Spinal cord (tissue), 10 donors: ENCODE measurements at places on chromosomes 11 and 22. TPM values are rescaled to one million over a fixed set of nuclear protein-coding genes. Genes with fewer than 3 reads are reported as not detected.

The P2RY6 gene
- polyA plus RNA-seq, result 1.4 TPM

The MIAT gene
- 93.7 TPM for polyA plus RNA-seq

The C22orf15 gene
- polyA plus RNA-seq, result 3.5 TPM

The OR51B2 gene
- not detected for polyA plus RNA-seq

The MS4A10 gene
- polyA plus RNA-seq, result not detected

The FIBIN gene
- polyA plus RNA-seq, result 97.6 TPM

The RTCB gene
- polyA plus RNA-seq, result 70.2 TPM

The ARHGAP20 gene
- polyA plus RNA-seq, result 15.6 TPM

The MUC5B gene
- polyA plus RNA-seq, result 0.21 TPM

The MMP8 gene
- not detected for polyA plus RNA-seq

The KDM4D gene
- polyA plus RNA-seq, result 2.4 TPM

The SLC22A12 gene
- not detected for polyA plus RNA-seq

The NAT10 gene
- 42.6 TPM for polyA plus RNA-seq

The NCF4 gene
- 3.4 TPM for polyA plus RNA-seq

The OR51E2 gene
- 0.26 TPM for polyA plus RNA-seq

The TSPAN32 gene
- 0.90 TPM for polyA plus RNA-seq

The FOLR2 gene
- 14.1 TPM for polyA plus RNA-seq

The GLYAT gene
- 0.59 TPM for polyA plus RNA-seq

The ART1 gene
- not detected for polyA plus RNA-seq

The PKNOX2 gene
- polyA plus RNA-seq, result 39.0 TPM

The TMEM126A gene
- polyA plus RNA-seq, result 43.8 TPM

The NXPE1 gene
- not detected for polyA plus RNA-seq

The DDX17 gene
- polyA plus RNA-seq, result 591 TPM

The CRYBA4 gene
- not detected for polyA plus RNA-seq

The NDUFS8 gene
- 148 TPM for polyA plus RNA-seq

The NTM gene
- polyA plus RNA-seq, result 181 TPM

The OR4C46 gene
- polyA plus RNA-seq, result not detected

The MS4A6A gene
- 3.7 TPM for polyA plus RNA-seq

The C11orf97 gene
- polyA plus RNA-seq, result 1.3 TPM
